ENCODE measurements at places on chromosomes 4 and X. TPM values are rescaled to one million over a fixed set of nuclear protein-coding genes. Genes with fewer than 3 reads are reported as not detected.

DNA sequence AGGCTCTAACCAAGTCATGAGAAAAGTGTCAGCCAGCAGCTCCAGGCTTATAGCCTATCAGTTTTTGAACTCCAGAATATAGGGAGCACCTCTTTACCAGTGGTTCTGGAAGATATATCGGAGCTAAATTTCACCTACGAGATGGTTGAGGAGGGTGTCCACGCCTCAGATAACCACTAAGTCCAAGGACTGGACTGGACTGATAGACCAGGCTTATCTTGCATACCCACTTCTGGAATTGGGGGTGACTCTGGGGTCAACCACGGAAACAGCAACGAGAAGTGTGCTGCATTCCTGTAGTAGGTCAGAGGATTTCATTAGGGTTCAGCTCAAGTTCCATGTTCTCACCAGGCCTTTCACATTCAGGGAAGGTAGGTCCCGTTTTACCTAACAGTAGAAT lies 38.6 kb upstream of the TRPC3 start:
- no peak for DNase-seq

DNA sequence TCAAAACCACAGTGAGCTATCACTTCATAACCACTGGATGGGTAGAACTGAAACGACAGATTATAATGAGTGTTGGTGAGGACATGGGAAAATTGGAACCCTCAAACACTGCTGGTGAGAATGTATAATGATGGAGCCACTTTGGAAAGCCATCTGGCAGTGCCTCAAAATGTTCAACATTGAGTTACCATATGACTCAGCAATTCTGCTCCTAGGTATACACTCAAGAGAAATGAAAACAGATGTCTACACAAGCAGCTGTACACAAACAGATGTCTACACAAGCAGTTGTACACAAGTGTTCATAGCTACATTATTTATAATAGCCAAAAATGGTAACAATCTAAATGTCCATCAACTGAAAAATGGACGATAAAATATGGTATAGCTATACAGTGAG lies 143.9 kb downstream of the PDGFRA start:
- DNase-seq: no peak

- DNase-seq: no peak
Measured at GRCh38 chr4:174144106-174144505, 139.4 kb downstream of the FBXO8 start.

DNA sequence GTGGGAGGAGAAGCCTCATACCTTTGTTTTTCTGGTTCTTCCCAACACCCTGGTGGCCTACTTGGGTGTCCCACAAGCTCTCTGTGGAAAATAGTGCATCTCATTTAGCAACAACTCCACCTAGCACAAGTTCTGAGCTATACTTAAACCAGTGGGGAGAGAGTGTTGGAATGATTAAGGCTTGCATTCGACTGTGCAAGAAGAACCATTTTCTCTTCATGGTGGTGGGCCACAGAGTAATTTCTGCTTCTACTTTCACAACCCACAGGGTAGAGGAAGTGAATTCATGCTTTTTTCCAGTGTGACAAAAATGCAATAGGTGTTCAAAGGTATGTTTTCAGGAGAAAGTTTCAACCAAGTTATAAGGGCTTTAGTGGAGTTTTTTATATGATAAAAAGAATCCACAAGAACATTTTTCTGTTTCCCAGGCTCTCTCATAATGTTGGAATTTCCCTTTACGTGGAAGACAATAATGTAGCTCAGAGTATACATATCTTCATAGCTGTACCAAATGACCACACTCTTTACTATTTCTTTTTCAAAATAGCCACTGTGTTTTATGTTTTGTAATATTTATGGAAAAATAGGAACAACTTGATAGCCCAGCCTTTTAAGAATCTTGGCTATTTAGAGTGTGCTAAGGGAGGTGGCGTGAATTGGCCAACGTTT lies 80.3 kb upstream of the HHIP start:
- no peak for DNase-seq

- no peak for DNase-seq
Measured at GRCh38 chrX:153637121-153638040, 9.6 kb upstream of the DUSP9 start.

- no peak for DNase-seq
Measured at GRCh38 chr4:136025540-136025939, 1506.8 kb downstream of the PCDH18 start.

- peak; percentile 78 for DNase-seq
Measured at GRCh38 chrX:153708415-153708814, 15.8 kb downstream of the BCAP31 start.

DNA sequence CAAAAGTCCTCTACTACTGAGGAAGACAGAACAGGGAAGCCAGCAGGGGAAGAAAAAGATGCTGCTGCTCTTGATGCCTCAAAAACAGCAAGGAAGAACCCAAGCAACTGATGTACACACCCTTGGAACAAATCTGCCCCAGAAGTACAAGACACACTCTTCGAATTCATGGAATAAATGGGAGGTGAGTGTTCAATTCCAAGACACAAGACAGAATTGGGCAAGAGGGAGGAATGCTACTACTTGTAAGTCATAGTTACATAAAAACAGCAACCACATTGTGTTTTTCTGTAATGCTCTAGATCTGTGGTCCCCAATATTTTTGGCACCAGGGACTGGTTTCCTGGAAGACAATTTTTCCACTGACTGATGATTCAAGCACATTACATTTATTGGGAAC lies 58.0 kb upstream of the H2AZ1 start:
- DNase-seq: no peak

DNA sequence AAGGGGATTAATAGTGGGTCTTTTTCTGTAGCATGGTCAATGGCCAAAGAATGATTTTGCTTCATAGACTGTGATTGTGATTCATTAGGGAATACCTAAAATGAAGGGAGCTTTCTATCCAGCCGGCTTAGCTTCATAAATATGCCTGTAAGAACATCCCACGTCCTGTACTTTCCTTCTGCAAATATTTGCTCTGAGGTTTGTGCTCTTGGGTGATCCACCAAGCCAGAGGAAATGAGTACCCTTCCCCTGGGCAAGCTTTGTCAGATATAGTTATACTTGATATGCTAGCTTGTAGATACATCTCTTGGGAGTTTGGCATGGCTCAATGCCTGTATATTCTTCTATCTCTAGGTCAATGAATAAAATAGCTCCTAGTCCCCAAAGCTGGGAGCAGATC lies 28.2 kb upstream of the SPARCL1 start:
- no peak for DNase-seq

- no peak for DNase-seq
Measured at GRCh38 chrX:30364229-30364628, 55.0 kb upstream of the NR0B1 start.

DNA sequence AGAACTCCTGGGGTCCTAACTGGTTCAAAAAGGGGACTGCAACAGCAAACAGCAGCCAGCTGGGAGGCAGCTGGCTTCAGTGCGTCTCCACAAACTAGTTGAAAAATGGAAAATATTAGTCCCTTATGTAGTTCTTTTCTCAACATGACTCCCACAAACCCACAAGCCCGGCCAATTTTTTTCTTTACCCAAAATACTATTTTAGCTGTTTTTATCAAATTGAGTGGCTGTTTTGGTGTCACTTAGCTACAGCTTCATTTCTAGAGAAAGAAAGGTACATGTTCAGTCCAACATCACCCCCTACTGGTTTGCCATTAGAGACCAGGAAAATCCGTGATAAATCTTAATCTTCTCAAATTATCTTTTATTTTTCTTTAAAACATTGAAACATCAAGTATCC lies 97.2 kb downstream of the GUCY2F start:
- no peak for DNase-seq

DNA sequence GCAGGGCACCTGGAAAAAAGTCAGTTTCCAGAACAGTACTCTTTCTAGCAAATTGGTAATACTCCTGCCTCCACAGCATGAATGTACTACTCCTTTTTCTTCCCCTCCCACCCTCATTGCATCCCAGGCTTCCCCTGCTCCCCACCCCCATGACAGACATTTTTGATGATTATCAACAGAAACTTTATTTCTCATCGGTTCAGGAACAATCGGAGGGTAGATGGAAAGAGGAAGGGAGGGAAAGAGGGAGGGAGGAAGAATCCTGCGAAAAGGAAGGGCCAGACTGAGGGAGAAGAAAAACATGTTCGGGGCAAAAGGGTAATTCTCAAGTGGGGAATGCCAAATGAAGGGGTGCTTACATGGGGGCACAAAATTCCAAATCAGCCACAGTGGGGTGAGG lies 705 bp upstream of the CXorf65 start:
- DNase-seq: no peak

GRCh38 chrX:105313596-105313995 lies 93.1 kb upstream of the TEX13A start:
- DNase-seq: no peak

GRCh38 chrX:132875650-132876522 lies 82.5 kb downstream of the HS6ST2 start:
- no peak for DNase-seq

DNA sequence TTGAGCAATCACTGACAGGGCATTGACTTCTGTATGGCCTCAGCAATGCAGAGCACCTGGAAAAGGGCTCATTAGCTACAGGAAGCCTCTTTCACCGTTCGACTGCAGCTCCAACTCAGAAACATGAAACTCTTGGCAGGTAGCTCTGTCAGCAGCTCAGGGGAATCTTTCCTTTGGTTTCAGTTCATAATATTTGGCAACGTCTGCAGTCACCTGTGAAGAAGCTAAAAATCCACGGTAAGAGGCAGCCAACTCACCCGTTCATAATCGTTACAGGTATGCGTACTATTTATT lies 354.9 kb downstream of the CAMK2D start:
- DNase-seq: no peak

DNA sequence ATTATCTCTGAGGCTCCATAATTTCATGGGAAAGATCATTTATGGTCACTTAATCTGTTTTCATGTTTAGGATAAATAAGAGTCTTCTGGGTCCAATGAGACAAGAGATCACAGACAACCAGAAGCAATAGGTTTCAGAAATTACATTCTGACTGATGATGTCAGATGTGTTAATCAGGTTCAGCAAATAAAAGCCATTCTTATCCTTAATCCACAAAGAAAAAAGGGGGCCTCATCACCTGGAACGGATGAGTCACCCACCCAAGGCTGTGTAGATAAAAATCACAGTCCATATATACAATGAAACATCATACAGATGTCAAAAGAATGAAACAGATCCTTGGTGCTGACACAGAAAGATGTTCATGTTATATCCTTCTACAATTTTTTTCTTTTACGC lies 36.6 kb downstream of the SYTL4 start:
- DNase-seq: no peak

GRCh38 chrX:40080894-40081678 lies 16.7 kb downstream of the BCOR start:
- DNase-seq: no peak

DNA sequence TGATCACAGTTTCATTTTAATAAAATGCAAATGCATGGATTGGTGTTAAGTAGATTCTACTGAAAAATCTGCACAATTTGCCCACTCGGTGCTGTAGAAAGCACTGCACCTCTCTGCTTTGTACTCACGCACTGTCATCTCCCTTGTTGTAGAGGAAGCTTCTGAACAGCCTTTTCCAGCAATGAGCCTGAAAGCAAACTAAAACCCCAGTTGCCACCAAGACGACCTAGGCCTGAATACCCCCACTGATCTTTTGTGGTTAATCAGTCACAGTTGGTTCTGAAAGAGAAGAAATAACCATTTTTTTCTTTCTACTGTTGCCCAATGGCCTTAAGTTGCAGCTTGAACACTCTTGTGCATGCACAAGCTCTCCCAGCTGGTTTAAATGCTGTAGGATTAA lies 229.8 kb downstream of the NLGN4X start:
- DNase-seq: no peak

Gene ARHGAP24
- total RNA-seq: 1.6 TPM

Gene RBM47
- 0.98 TPM for total RNA-seq

Gene BMPR1B
- total RNA-seq: 2.4 TPM

Gene CD40LG
- total RNA-seq: not detected

Gene APLN
- not detected for total RNA-seq

Gene C4orf50
- 0.56 TPM for total RNA-seq

Gene SSX2
- not detected for total RNA-seq
